Central memory CD4-positive, alpha-beta T cell (primary cell): ENCODE measurements at places on chromosomes 13 and 19.
A peak's percentile ranks its signal among the peaks of the same experiment; 100 is the strongest.

DNA sequence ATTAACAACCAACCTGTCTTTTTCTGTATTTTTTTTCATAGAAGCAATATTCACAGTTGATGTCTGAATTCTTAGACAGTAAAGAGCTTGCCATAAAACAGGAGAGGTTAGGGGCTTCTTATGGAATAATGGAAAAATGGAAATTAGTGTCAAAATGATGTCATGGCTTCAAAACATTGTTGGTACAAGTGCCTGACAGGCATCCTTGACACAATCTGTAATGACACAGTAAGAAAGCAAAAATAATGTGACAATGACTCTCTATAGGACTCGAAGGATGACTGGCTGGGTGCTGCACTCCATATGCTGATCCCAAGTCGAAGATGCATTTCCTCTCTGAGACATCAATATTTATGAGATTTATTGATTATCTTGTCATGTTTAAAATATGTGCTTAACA lies 205.3 kb upstream of the DACH1 start:
- no peak for DNase-seq

DNA sequence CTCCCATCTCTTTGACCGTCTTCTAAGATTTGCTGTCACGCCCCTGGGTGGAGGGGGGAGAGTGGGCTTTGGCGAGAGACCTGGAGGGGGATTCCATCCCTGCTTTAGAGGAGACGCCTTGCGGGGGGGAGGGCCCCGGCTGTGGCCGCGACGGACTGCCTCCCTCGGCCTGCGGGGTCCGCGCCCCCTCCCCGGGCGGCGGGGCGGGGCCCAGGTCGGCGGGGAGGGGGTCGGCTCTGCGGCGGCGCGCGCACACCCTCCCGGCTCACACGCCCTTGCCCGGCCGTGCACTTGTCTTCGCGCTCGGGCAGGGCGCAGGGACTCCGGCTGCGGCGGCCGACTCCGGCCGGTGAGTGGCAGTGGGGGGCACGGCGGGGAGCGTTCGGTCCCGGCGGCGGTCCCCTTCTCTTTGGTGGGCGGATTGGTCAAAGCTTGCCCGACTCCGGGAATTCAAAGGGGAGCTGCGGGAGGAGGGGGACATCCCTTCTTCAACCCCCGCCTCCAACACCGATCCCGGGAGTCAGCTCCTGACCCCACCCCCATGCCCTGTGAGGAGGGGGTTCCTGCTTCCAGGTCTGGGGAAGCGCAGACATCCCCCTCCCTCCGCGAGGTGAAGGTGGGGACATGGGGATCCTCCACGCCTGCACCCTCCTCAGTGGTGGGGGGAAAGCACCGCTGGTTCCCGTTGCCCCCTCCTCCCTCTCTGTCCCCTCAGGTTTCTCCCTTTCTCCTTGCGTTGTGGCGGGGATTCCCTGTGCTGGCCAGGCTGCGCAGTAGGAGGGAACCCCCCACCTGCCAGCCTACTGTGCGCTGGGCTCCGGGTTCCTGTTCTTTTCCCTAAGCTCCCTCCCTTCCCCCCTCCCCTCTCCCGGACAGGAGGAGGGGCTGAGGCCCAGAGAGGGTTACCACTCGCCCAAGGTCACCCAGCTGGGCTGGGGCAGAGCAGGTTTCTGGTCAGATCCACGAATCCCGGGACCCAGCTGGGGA lies 14.6 kb upstream of the KCNN1 start:
- no peak for DNase-seq

- DNase-seq = no peak
Observed at GRCh38 chr13:19069684-19070397, 111.8 kb downstream of the TUBA3C start.

- DNase-seq = no peak
Observed at GRCh38 chr13:33087790-33088189, 71.6 kb downstream of the KL start.

GRCh38 chr13:114110091-114110829 lies 22.2 kb downstream of the RASA3 start:
- peak; percentile 85 for DNase-seq

DNA sequence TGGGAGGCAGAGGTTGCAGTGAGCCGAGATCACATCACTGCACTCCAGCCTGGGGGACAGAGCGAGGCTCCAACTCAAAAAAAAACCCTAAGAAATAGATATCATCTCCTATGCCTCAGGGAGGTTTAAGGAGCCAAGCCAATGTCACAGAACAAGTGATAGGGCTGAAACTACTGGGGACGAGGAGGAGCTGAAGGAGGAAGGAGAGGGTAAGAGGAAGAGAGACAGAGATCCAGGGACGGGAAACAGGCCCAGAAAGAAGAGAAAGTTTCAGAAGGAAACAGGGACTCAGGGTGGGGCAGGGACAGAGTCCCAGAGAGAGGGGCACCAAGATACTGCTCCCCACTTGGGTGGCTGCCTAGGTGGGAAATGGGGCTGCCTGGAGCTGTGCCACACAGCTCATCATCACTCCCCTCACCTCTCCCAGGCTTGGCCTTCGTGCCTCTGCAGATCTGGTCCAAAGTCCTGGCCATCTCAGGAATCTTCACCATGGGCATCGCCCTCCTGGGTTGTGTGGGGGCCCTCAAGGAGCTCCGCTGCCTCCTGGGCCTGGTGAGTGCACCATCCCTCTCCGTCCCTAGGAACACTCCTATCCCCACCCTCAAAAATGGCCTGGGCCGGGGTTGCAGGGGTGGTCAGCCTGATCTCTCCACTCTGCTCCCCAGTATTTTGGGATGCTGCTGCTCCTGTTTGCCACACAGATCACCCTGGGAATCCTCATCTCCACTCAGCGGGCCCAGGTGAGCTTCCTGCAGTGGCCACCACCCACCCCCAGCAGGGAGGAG lies 1.5 kb downstream of the CD37 start:
- no peak for DNase-seq

DNA sequence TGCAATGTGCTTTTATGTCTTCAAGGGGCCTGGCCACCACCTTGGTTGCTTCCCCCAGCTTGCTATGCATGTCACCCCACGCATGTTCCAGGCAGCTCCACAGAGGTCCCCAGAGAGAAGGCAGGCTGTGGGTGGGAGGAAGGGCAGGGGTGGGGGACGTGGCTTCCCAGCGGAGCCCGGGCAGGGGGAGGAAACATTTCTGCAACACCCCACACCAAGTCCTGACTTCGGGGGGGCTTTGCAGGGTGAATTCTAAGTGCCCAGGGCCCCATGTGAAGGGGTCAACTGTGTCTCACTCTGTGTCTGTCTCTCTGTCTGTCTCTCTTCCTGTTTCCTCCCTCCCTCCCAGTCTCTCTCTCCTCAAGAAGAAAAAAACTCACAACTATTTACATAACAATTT lies 39.6 kb downstream of the LTBP4 start:
- DNase-seq = no peak

GRCh38 chr19:58409010-58409790 lies 751 bp downstream of the ZNF584 start:
- DNase-seq = no peak
